ENCODE measurements at places on chromosomes 12 and 14.

DNA sequence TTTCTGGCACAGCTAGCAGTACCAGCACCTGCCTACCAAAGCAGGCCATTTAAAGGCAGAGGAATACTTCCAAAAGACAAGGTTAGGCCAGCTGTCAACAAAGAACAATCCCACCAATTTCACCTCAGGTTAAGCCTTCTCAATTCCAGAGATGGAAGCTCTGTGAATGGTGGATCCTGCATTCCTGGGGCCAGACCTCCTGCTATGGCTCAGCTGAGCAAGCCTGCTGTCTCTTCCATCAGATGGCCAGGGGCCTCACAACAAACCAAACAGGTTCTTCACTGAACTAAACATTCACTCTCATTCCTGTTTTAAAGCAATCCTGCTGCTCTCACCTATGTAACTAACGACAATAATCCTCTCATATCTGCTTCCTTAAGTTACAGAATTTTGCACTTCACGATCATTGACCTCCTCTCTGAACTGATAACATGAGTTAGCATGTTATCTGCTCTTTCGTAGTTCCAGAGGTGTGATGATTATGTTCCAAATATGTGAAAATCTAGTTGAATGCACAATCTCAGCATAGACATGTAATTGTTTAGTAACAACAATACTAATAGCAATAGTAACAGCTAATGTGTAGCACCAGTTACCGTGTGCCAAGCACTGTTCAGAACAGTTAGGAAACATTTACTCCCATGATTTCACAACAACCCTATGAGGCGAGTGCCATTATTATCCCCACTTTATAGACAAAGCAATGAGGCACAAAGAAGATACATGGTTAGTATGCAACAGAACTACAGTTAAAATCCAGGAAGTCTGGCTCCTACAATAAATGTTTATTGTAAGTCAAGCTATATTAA lies 73.2 kb downstream of the SLC2A13 start:
- H3K27ac ChIP-seq, result no peak overlapping the region
- no peaks in the 10 kb centered on the region for H3K4me1 ChIP-seq
- no peak for DNase-seq
- H3K4me3 ChIP-seq, result no peak overlapping the region
- H3K36me3 ChIP-seq, result no peaks in the 10 kb centered on the region
- H3K27me3 ChIP-seq, result no peaks in the 10 kb centered on the region

DNA sequence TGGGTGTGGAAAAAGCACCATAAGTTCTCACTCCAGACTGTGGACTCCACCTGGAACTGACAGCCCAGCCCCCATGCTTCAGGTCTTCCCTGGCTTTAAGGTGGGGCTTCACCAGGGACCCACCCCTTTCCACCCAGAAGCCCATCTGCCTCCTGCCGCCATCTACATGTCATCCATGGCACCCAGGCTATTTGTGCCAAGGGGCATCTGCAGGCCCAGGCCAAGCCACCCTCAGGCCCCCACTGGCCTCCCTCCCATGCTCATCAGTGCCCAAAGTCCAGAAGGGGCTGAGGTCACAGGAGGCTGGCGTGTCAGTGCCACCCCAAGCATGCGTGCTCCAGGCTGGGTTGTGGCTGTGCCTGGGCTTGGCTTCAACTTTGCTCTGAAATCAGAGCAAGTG lies 212.2 kb upstream of the DIO3 start:
- no peak for DNase-seq
- H3K4me1 ChIP-seq, result no peaks in the 10 kb centered on the region
- no peak overlapping the region for H3K4me3 ChIP-seq

DNA sequence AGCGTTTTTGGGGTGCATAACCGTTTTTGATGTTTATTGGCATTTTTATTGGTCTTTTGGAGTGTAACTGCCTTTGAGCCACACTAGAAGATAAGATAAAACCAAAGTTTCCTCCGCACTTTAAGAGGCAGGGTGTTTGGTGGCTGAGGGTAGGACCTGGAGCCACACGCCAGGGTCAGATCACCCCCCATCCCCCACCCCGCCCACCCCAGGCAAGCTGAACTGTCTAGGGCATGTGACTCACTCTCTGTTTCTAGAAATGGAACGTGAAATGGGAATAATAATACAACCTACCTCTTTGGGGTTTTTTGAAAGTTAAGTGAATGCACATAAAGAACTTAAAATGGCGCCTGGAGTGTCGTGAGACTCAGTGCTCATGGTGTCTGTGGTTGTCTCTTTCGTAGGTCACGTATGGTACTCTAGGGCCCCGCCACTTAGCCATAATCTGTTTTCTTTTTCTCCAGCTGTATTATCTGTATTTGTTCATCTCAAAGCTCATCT lies 56.0 kb downstream of the PPP2R5C start:
- H3K36me3 ChIP-seq, result no peaks in the 10 kb centered on the region
- peak overlapping the region; percentile 99 for H3K27ac ChIP-seq
- no peaks in the 10 kb centered on the region for H3K27me3 ChIP-seq
- no peak for DNase-seq
- H3K4me3 ChIP-seq, result no peak overlapping the region

- H3K4me1 ChIP-seq, result no peaks in the 10 kb centered on the region
- H3K36me3 ChIP-seq, result no peaks in the 10 kb centered on the region
- H3K4me3 ChIP-seq, result no peak overlapping the region
- DNase-seq, result no peak
Measured at GRCh38 chr14:24875991-24876878, 173.7 kb downstream of the STXBP6 start.

GRCh38 chr14:53509276-53510244 lies 356.4 kb upstream of the DDHD1 start:
- no peaks in the 10 kb centered on the region for H3K36me3 ChIP-seq
- no peak overlapping the region for H3K27ac ChIP-seq
- H3K4me1 ChIP-seq, result no peaks in the 10 kb centered on the region
- H3K27me3 ChIP-seq, result no peaks in the 10 kb centered on the region
- no peak for DNase-seq

- H3K4me3 ChIP-seq, result no peak overlapping the region
- no peak overlapping the region for H3K27ac ChIP-seq
- no peaks in the 10 kb centered on the region for H3K4me1 ChIP-seq
- H3K36me3 ChIP-seq, result no peaks in the 10 kb centered on the region
- DNase-seq, result no peak
- no peaks in the 10 kb centered on the region for H3K27me3 ChIP-seq
Measured at GRCh38 chr12:20560935-20561334, 134.2 kb upstream of the SLCO1C1 start.

- H3K27ac ChIP-seq, result no peak overlapping the region
- no peaks in the 10 kb centered on the region for H3K4me1 ChIP-seq
- H3K27me3 ChIP-seq, result no peaks in the 10 kb centered on the region
- H3K4me3 ChIP-seq, result no peak overlapping the region
- DNase-seq, result no peak
Measured at GRCh38 chr14:53692885-53693284, 263.7 kb downstream of the BMP4 start.

GRCh38 chr14:56630707-56631106 lies 51.1 kb downstream of the TMEM260 start:
- H3K4me3 ChIP-seq, result no peak overlapping the region
- no peaks in the 10 kb centered on the region for H3K27me3 ChIP-seq
- H3K36me3 ChIP-seq, result peaks cover 47% of the 10 kb centered on the region
- no peak overlapping the region for H3K27ac ChIP-seq
- no peak for DNase-seq
- H3K4me1 ChIP-seq, result no peaks in the 10 kb centered on the region

DNA sequence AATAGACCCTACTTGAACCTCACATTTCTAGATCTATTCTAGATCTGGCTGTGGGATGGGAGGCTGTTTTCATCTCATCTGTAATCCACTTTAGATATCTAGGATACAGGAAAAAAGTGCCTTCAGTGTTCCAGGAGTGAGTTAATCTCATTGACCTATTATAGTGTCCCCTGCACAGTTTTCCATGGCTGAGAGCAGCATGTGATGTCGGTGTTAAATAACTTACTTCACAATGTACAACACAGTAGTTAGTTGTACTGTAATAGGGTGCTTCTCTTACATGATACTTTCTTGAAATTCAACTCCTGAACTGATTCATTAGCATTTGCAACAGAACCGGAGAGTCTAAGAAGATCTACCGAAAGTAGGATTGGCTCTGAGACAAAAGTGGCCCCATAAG lies 62.6 kb downstream of the TMEM117 start:
- H3K27ac ChIP-seq, result no peak overlapping the region
- H3K4me3 ChIP-seq, result no peak overlapping the region
- no peaks in the 10 kb centered on the region for H3K27me3 ChIP-seq
- no peaks in the 10 kb centered on the region for H3K4me1 ChIP-seq
- no peaks in the 10 kb centered on the region for H3K36me3 ChIP-seq

- no peak overlapping the region for H3K4me3 ChIP-seq
- H3K4me1 ChIP-seq, result peaks cover 17% of the 10 kb centered on the region
Measured at GRCh38 chr14:74863274-74863673, 12.7 kb downstream of the PROX2 start.

DNA sequence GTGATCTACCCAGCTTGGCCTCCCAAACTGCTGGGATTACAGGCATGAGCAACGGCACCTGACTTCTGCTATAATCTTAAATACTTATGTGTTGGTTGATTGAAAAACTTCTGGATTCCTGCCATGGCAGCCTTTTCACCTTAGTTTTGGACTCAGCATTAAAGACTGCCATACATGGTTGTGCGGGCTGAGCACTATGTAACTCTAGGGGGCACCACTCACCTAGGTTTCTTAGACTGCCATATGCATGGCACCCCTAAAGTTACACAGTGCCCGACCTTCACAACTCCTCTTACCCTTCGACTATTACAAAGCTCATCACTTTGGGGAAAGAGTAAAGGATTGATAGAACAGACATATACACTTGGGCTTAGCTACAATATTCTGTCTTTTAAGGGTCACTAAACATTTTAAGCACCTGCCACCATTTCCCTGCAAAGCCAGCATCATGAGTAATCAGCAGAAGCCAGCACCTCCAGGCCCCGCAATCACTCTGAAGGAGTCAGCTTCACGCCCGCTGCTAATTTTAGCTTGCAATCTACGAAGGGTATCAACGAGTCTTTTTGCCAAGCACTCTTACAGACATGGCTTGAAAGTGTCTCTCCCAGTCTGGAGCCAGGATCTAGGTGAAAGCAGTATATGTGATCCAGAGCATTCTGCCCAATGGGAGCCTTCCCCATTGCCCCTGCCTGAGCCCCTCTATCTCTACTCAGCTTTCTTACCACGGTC lies 59.8 kb downstream of the SUDS3 start:
- no peaks in the 10 kb centered on the region for H3K27me3 ChIP-seq
- no peak overlapping the region for H3K27ac ChIP-seq
- DNase-seq, result no peak

- no peak overlapping the region for H3K4me3 ChIP-seq
- H3K27me3 ChIP-seq, result no peaks in the 10 kb centered on the region
- H3K27ac ChIP-seq, result no peak overlapping the region
- H3K4me1 ChIP-seq, result no peaks in the 10 kb centered on the region
Measured at GRCh38 chr12:50104417-50105366, 884 bp downstream of the GPD1 start.

DNA sequence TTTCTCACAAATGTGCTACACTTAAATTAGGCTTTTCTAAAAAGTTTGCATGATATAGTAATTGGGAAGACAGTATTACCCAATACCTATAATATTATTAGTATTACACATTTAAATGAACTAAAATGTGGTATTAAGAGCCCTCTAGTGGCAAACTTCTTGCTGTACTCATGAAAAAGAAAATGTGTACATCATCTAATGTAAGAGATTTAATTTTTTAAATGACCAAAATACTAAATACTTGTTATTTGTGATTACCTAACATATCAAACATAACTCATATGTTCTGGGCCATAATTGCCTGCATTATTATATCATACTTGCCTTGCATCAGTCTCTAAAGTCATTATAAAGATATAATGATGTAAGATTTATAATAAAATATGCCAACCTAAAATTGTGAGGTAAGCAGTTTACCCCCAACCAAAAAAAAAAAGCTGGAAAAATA lies 64.2 kb downstream of the DNAI7 start:
- no peak overlapping the region for H3K27ac ChIP-seq
- H3K27me3 ChIP-seq, result no peaks in the 10 kb centered on the region
- no peaks in the 10 kb centered on the region for H3K4me1 ChIP-seq

DNA sequence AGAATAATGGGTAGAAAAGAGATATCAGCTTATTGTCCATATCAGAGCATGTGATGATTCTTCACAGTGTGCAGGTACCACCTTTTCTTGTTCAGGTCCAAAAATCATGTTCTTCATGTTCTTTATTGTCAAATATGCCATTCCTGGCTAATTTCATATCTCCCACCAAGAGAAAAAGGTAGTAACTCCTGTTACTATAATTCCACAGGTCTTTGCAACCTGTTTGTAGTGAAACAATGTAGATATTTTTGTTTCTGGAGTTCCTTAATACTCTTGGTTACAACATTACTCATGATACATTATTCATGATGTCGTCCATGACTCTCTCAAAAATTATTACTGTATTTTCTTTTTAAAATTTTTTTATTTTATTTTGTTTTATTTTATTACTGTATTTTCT lies 11.3 kb upstream of the TMBIM6 start:
- H3K4me1 ChIP-seq, result no peaks in the 10 kb centered on the region
- no peaks in the 10 kb centered on the region for H3K36me3 ChIP-seq
- H3K4me3 ChIP-seq, result no peak overlapping the region
- H3K27ac ChIP-seq, result no peak overlapping the region
- H3K27me3 ChIP-seq, result no peaks in the 10 kb centered on the region

DNA sequence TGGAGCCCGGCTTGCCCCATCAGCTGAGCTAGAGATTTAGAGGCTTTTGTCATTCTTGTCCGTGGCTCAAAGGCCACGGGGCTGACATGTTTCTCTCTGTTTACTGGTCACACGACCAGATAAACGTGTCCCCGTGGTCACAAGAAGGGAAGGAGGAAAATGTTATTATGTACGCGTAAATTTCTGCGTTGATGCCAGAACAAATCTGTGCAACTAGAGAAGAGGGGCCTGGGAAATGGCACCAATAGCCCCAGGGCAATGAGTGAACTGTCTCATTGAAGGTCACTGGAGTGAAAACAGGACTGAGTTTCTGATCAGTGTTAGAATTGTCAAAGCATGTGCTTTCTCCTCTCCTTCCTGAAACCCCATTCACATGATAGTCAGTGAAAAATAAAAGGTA lies 25.3 kb downstream of the OAS2 start:
- no peak overlapping the region for H3K4me3 ChIP-seq
- no peak overlapping the region for H3K27ac ChIP-seq
- H3K36me3 ChIP-seq, result peaks cover 86% of the 10 kb centered on the region
- no peaks in the 10 kb centered on the region for H3K27me3 ChIP-seq
- H3K4me1 ChIP-seq, result no peaks in the 10 kb centered on the region

GRCh38 chr14:34983148-34983760 lies 462 bp downstream of the SRP54 start:
- H3K27me3 ChIP-seq, result no peaks in the 10 kb centered on the region
- H3K4me3 ChIP-seq, result peak overlapping the region; percentile 86
- no peak for DNase-seq
- peak overlapping the region; percentile 98 for H3K27ac ChIP-seq
- H3K4me1 ChIP-seq, result peaks cover 5% of the 10 kb centered on the region
- no peaks in the 10 kb centered on the region for H3K36me3 ChIP-seq

- H3K27ac ChIP-seq, result peak overlapping the region; percentile 56
- H3K36me3 ChIP-seq, result peaks cover 10% of the 10 kb centered on the region
- H3K4me3 ChIP-seq, result peak overlapping the region; percentile 73
- no peak for DNase-seq
Measured at GRCh38 chr12:109098183-109098604, 797 bp downstream of the UNG start.

- H3K36me3 ChIP-seq, result no peaks in the 10 kb centered on the region
- no peaks in the 10 kb centered on the region for H3K4me1 ChIP-seq
- H3K27me3 ChIP-seq, result no peaks in the 10 kb centered on the region
- no peak overlapping the region for H3K4me3 ChIP-seq
- DNase-seq, result no peak
- no peak overlapping the region for H3K27ac ChIP-seq
Measured at GRCh38 chr12:77469578-77470333, 360.9 kb upstream of the NAV3 start.

GRCh38 chr14:99879401-99880295 lies 86.4 kb downstream of the EML1 start:
- H3K4me1 ChIP-seq, result no peaks in the 10 kb centered on the region
- H3K27ac ChIP-seq, result no peak overlapping the region
- no peaks in the 10 kb centered on the region for H3K36me3 ChIP-seq

Data from effector memory CD4-positive, alpha-beta T cell (primary cell).